ENCODE measurements at places on chromosomes 6 and 20.
A peak's percentile ranks its signal among the peaks of the same experiment; 100 is the strongest.

GRCh38 chr6:7725849-7726415 lies at the start of gene BMP6:
Gene BMP6, plus strand, starts transcription at chr6:7726099. Its CDS starts 857 bp downstream, at chr6:7726956.
- peak; percentile 88 for DNase-seq

DNA sequence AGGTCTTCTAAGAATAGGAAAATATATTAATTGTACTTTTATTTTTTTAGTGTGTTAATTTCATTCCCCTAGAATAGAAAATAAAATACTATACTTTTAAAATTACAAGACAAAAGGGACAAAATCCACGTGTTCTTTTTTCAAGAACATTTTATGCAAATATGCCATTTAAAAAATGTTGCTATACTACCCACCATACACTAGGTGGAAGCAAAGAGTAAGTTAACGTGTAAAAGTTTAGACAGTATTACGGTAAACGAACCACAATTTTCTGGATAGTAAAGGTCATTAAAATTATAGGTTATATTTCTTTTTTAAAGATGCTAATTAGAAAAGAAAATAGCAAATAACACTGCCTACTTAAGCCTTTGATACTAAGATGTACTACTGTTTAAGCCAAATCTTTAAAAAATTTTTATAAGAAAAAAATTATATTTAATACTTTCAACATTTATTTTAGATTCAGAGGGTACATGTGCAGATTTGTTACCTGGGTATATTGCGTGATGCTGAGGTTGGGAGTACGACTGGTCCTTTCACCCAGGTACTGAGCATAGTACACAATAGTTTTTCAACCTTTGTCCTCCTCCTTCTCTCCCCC lies 287.6 kb downstream of the PHF3 start:
- DNase-seq, result peak; percentile 37

- DNase-seq, result no peak
Observed at GRCh38 chr6:33577718-33578117, 2.4 kb downstream of the BAK1 start.

DNA sequence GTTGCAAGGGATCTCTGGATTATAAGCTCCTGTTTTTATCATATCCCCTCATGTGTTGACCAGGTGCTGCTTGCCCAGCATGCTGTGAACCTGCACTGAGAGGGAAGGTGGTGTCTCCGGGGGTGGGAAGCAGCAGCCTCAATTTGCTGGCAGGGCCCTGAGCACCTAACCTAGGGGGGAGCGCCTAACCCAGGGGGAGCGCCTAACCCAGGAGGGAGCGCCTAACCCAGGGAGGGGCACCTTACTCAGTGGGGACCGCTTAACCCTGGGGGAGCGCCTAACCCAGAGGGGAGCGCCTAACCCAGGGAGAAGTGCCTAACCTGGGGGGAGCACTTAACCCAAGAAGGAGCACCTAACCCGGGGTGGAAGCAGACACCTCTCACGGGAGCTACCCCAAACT lies 83.3 kb upstream of the QKI start:
- DNase-seq, result no peak

GRCh38 chr6:3406891-3407809 lies 49.7 kb downstream of the SLC22A23 start:
- no peak for DNase-seq

DNA sequence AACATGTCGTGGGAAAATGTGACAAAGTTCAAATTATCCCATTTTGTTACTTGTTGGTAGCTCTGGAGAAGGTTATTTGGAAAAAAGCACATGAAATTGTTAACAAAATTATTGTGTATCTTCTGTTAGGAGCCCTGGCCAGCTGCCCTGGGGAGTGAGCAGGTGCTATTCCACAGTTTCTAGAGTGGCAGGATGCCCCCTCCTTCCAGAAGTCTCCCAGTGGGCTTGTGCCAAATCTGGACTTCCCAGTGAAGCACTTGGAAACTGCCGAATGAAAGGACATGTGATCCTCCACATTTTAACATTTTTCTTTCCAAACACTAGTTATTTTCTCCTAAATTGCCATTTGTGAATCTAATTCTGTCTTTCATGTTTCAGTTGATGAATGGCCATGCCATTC lies 66.9 kb upstream of the CLDN20 start:
- no peak for DNase-seq

- no peak for DNase-seq
Observed at GRCh38 chr20:11249683-11250082, 575.9 kb upstream of the JAG1 start.

GRCh38 chr20:33252460-33252859 lies 16.7 kb downstream of the BPIFA1 start:
- no peak for DNase-seq

GRCh38 chr20:59817846-59818615 lies 115.4 kb downstream of the SYCP2 start:
- DNase-seq, result no peak

DNA sequence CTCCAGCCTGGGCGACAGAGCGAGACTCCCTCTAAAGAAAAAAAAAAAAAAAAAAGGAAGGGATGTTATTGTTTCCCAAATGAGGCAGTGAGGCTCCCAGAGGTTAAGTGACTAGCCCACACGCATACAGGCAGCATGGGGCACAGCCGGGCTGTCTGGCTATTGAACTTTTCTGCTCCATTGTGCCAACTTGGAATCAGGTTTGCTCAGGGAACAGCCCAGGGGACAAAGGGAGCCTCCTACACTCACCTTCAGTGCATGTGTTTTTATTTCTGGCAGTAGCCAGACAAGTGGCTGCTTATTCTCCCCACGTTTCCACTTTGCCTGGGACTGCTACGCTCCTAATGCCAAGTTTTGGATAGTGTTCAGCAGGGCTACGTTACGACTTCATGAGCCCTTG lies 10.7 kb downstream of the ETV7 start:
- no peak for DNase-seq

DNA sequence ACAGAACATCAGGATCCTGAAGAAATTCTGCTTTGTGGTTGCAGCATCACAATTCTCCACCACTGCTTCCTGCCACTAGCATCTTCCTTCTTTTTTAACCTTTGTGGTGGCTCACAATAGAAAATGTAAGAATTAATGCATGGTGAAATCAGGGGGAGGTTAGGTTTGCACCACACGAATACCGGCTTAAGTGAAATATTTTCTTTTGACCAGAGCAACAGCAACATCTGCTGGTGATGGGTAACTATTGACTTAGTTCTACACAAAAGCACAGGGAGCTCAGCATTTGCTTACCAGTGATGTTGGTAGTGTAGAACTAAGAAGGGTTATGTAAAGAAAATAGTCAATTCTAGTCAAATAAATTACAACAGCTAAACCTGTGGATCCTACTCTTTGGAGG lies 280.5 kb downstream of the SYNE1 start:
- peak; percentile 13 for DNase-seq

DNA sequence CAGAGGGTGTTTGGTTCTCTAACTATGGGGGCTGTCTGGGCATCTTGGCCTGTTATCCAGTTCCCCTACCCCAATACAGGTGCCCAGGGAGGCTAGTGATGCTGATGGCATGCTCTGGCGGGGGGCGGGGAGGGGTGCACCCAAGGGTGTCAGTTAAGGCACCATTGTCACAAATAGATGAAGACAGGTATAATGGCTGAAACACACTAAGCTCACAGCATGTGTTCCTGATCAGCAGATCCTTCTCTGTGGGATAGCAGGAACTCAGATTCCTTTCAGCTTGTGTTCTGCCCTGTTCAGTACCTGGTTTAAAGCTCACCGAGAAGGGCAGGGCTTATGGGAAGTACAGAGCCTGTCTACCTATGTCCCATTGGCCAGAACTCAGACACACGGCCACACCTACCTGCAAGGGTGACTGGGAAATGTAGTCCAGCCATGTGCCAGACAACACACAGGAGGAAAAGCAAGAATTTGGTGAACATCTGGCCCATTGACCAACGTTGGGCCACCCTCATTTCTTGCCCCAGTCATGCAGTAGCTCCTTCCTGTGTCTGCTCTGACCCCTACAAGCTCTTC lies 3.4 kb upstream of the RSPO4 start:
- peak; percentile 19 for DNase-seq

- no peak for DNase-seq
Observed at GRCh38 chr6:130354322-130354721, 11.5 kb upstream of the TMEM200A start.

DNA sequence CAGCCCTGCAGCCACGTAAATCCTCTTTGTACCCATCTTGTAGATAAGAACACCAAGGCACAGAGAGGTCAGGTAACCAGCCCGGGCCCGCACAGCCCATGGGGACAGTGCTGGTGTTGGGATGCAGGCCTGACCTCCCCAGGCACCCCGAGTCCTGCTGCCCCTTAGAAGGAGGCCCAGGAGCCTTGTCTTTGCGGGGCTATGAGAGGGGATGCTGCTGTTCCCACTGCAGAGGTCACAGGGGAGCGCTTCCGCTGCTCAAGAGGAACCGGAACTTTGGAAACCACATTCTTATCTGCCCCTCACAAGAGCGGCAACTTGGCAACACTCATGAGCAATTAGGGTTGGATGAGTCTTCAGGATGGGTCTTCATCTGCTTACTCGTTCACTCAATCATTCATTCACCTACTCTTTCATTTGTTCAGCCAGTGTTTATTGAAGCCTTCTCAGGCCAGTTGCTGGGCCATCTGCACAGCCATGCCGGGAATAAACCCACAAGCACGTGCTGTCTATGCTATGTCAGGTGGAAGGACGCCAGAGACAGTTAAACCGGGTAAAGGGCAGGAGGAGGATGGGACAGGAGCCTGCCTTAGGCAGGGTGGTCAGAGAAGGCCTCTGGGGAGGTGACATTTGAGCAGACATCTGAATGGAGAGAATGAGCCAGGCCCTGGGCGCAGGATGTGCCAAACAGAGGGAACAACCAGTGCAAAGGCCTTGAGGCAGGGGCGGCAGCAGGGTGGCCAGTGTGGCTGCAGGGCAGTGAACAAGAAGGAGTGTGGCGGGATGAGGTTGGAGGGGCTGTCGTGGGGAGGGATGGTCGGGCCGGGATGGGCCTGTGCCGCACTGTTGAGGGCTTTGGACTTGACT lies 60.8 kb downstream of the RBM38 start:
- DNase-seq, result no peak

DNA sequence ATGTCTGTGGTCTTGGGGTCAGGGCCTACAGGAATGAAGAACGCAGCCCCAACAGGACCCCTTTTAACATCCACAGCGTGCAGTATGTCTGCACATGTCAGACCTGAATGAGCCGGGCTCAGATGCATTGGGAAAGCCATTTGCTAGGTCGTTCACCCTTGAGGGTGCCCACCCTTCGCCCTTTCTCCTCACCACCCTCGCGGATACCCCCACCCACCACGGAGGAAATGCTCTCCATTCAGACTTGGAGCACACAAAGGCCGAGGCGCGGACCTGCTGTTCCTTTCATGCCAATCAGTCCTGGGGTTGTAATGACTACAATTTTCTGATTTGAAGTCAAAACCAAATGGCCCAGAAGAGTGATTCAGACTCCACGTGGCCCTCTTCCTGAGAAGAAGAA lies 62.7 kb downstream of the EDN3 start:
- DNase-seq, result no peak

DNA sequence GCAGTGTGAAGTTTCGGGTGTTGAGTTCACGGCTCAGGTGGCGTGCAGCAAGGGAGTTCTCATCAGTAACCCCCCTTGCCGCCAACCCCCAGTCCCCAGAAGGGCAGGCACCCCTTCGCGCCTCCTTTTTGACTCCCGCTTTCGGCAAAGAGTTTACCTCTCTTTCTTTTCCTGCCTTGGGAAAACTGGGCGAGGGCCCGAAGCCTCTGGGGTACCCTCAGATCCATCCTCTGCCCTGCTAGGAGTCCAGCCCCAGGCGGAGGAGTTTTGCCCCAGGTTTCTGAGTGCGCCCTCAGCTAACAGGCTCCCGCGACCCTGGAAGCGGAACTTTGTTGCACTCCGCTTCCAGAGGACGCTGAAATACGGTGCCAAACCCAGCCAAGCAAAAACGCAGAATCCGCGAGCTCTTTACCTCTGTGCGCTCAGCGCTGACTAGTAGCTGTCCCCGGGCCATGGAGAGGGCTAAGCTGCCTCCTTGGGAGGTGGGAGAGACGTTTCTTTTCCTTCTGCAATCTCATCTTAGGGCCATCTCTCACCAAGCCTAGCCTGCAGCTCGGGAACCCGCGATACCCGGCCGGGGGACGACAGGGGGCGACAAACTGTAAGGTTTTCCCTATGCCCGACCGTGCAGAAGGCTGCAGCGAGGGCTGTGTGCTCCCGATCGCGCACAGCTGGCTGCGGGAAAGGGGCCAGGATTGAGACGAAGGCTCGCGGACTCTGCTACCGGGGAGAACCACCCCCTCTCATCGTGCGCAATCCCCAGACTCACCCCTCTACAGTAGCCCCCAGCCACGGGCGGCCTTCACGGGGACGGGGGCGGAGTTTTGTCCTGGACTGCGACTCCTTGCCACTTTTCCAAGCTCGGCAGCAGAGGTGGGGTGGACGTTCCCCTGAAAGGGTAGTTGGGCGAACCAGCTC lies 2.7 kb upstream of the PAX1 start:
- peak; percentile 84 for DNase-seq

GRCh38 chr20:35344354-35344837 lies 52.2 kb upstream of the FAM83C start:
- DNase-seq, result no peak

DNA sequence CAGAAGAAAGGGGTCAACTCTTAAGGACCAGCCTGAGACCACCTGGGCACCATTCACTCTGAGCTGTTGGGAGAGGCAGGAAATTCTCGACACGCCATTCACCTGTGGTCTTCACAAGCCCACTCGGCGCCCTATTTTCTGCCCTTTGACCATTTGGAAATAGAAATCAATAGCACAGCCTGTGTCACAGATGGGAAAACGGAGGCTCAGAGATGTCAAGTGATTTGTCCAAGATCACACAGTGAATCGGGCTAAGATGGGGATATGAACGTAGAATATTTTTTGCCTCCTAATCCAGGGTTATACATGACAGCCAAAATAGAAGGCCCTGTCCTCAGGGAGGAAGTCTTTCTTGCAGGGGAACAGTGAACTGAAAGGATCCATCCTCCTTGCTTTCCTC lies 3.0 kb upstream of the APOBEC2 start:
- DNase-seq, result no peak

DNA sequence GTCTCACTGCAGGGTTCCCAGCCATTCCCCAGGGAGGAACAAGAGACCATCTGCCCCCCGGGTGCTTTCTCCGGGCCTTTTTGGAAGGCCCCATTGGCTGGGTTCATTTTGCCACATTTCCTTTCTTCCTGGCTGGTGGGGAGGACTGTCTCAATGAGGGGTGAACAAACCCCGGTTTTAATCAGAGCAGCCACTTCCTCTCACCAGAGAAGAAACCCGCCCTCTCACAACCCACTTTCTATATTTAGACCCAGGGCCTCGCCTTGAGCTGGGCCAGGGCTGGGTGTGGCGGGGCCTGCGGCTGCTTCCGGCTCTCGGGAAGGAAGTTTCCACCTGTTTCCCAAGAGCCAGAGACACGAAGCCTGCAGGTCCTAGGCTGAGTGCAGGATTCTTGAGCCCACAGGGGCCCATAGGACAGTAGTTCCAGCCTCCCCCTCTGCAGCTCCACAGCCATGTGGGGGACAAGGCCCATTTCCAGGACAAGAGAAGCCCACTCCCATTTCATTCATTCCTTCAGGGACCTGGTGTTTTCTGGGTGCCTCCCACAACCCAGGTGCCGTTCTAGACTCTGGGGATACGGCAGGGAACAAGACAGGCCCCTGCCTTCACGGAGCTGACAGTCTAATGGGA lies 41.8 kb downstream of the RBM38 start:
- DNase-seq, result no peak

DNA sequence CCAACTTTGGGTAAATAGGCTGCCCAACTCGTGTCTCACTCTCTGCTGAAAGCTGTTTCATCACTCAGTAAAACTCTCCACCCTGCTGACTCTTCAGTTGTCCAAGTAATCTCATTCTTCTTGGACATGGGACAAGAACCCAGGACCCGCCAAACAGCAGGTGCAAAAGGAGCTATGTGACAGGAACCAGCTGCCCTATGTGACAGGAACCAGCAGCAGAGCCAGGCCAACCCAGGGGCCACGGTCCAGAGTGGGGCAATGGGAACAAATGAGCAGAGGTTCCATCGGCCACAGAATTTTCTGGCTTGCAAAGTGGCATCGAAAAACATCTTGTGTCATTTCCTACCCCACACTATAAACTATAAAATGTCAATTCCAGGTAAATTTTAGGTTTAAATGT lies 56.5 kb downstream of the MOXD1 start:
- no peak for DNase-seq
